ENCODE measurements at places on chromosomes 3 and 15.

DNA sequence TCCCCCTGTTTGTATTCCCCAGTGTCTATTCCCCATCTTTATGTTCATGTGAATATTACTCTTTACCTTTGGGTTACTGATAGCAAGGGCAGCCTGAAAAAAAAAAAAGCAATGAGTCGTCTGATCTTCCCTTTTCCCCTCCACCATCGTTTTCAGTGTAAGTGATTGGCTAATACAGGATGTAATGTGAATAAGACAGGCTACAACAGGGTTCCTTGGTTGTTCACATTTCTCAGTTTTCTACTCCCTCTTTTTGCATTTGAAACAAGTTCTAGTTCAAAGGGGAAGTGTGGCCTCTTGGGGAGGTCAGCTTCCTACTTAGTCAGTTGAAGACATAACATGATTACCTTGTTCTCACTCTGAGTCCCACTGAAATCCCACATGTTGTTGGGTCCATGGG lies 278.0 kb upstream of the TRIM42 start:
- no peak for DNase-seq

DNA sequence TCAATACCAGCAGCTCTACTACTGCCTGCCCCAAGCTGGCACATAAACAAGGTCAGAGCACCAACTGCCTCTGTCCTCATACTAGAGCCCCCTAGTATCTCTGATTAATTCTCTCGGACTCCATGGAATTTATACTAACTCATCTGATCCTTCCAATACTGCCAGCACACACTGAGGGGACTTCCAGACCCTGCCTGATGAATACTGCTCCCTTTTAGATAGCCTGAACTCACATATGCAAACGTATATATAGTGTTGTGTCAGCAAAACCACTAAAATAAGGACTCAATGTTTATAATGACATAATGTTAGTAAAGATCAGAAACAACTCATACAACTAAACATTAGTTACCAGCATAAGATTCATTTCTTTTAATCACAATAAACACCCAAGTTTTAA lies 25.0 kb downstream of the CEP70 start:
- no peak for DNase-seq

DNA sequence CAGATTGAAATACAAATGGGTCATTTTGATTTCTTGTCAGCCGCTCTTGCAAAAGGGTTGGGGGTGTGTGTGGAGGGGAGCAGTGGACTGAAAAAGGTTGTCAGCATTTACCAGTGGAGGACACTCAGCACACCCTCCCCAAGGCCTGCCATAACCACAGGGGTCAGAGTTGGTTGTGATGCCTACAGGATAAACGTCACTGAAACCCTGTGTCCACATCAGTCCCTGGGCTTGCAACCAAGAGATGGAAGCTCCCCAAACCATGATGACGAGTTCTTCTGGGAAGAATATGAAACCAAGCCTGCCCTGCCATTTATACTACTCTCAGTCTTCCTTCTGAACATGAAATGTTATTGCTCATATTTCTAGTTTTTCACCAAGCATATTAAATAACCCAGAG lies 54.0 kb upstream of the UMPS start:
- no peak for DNase-seq

- DNase-seq: no peak
These were observed 187.9 kb downstream of the SUCNR1 start for GRCh38 chr3:152061296-152061695.

DNA sequence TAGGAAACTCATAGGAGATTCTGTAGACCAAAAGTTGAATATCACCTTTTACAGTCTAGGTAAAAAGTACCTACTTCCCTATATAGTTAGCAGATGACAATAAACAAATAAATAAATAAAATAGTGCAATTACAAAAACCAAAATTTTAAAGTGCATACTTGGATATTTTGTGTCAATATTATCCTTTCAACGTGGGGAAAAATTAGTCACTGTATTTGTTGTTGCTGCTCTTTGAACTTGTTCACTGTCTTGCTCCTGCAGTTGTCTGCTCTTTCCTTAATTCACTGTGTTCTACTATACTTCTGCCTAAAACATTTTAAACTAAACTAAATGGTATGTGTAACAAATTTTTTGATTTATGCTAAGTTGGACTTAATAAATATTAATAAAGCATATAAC lies 889.0 kb downstream of the ROBO1 start:
- DNase-seq: no peak
